Stimulated activated CD8-positive, alpha-beta memory T cell treated with anti-CD3 and anti-CD28 coated beads, Interleukin-4, amount 100 ng/mL, for 1 hour (primary cell): ENCODE measurements at places on chromosomes 5 and 9.

DNA sequence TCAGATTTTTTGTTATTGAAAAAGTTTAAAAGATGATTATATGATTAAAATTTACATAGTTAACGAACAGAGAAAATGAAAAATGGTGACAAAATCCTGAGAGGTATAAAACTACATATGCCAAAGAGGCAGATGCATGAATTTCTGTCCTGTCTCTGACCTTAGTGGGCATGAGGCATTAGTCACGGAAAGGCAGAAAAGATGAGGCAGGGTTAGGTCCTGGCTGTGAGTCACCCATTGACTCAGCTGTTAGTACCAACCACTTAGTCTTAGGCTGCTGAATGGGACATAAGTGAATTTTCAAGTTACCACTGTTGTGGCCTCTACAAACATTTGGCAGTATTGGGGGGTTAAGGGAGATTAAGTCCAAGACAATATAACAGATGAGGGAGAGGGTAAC is 33.1 kb downstream of the RASA1 start:
- DNase-seq = no peak

DNA sequence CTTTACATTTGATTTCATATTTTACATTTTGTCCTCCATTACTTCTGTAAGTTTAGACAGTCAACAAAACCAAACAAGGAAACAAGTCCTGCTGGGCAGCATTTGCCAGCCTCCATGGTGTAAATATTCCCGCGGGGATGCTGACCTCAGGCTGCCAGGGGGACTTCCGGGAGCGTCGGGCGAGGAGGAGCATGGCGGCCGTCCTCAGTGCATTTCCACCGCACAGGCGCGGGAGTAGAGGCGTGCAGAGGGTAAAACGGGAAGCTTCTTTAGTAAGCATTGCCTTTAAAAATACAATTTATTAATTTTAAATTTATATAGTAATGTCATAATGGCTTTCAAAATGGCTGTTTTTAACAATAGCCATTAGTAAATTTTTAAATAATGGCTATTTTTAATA is 385.3 kb upstream of the IRX4 start:
- no peak for DNase-seq

DNA sequence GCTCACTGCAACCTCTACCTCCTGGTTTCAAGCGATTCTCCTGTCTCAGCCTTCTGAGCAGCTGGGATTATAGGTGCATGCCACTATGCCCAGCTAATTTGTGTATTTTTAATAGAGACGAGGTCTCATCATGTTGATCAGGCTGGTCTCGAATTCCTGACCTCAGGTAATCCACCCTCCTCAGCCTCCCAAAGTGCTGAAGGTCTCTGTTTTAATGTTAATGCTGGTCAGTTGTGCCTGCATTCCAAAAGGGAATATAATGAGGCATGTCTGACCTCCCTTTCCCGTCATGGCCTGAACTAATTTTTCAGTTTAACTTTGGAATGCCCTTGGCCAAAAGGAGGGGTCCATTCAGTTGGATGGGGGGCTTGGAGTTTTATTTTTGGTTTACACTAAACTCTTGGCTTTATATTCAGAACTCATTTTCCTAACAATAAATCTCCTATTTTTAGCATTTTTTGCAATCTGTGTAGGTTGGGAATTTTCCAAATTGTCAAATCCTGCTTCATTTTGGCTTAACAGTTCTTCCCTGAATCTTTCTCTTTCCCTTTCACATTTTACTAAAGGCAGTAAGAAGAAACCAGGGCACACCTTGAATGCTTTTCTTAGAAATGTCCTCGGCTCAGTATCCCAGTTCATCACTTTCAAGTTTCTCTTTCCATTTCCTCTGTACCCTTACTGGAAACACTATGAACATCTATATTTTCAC is 1175.5 kb downstream of the MAT2B start:
- no peak for DNase-seq

- DNase-seq = no peak
Measured at GRCh38 chr5:34609951-34610441, 46.1 kb upstream of the RAI14 start.

GRCh38 chr9:71830929-71831328 is 62.6 kb upstream of the CEMIP2 start:
- no peak for DNase-seq

- DNase-seq = no peak
Measured at GRCh38 chr5:20463206-20463605, 475.2 kb upstream of the CDH18 start.

DNA sequence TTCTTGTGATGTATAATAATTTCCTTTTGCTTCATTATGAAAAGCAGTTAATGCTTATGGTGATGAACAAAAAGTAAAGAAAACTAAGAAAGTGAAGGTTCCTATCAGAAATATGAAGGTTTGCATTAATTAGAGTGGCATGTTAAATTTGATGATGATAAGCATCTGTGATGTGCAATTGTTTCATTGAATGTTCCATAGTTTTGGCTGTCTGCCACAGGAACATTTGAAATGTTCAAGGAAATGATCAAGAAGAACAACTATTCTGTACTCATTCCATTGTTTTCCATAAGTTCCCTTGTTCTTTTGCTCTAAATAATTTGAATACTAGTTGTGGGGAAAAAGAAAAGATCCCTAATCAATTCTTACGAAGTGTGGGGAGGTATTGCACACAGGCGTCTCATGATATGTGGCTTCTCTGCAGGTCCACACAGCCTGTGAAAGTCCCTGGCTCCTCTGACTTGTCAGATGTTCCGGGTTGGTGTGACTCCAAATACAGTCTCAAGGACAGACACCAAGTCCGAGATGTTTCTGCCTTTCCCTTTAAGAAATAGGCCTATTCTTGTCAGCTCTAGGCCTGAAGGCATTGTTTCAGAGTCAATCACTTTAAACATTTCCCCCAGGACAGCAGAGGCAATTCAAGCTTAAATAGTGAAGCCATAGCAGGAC is 152.6 kb upstream of the MAST4 start:
- no peak for DNase-seq

- no peak for DNase-seq
Measured at GRCh38 chr5:67037171-67037570, 159.4 kb downstream of the CD180 start.

DNA sequence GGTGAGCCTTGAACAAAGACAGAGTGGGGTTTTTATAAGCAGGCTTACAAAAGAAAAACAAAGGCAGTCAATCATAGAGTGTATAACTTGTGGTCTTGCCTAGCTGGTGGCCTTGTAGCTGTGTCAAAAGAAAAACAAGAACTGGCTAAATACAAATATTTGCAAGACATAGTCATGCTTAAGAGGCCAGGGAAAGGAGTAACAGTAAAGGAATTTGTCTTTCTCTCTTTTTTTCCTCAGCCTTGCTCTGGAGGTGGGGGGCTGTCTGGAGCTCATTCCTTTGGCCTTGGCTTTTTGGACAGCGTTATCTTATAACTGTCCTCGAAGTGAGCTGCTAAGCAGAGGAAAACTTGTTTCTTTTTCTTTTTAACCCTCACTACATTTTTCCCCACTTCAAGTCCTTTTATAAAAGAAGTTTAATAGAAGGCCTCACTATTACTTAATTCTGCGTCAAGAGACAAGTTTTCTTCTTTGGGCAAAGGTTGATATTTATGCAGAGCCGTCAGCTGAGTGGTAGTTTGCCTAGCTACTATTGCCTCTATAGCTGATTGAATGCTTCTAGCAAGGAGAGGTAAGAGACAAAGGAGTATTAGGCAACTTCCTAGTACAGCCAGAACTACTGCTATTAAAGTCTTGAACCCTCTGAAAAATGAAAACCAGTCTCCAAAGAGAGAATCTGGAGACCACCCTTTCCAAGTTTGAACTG is 14.3 kb downstream of the CEL start:
- no peak for DNase-seq

GRCh38 chr9:530681-531080 is 310.8 kb upstream of the DMRT1 start:
- no peak for DNase-seq

DNA sequence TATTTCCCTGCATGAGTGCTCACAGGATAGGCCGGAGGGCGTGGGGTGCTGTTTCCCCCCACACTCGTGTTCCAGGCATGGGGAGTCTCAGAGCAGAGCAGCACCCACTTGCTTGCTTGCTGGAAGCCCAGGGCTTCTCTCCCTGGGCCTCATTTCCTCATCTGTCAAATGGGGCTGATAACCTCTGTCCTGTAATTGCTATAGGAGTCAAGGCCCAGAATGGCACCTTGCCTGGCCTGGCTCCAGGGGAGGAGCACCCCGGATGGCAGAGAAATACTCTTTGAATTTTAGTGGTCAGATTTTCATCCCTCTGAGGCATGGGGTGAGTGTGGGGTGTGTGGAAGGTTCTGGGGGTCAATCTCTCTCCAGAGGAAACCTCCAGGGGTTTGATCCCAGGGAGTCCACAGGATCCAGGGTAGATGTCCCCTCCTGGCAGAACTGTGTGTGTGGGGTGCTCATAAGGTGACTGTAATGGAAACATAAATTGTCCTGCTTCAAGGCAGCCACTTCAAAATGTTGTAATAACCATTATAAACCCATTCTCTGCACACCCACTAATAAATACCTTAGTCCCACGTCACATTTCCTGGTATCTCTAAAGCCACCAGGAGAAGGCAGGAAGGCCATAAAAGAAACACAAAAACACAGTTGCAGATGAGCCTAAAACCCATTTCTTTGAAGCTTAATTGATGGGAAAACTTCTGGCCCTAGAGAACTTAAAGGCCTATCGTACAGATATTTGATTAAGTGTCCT is 272.2 kb downstream of the FSTL4 start:
- no peak for DNase-seq

- DNase-seq = no peak
Measured at GRCh38 chr5:175246242-175246888, 197.6 kb downstream of the DRD1 start.

DNA sequence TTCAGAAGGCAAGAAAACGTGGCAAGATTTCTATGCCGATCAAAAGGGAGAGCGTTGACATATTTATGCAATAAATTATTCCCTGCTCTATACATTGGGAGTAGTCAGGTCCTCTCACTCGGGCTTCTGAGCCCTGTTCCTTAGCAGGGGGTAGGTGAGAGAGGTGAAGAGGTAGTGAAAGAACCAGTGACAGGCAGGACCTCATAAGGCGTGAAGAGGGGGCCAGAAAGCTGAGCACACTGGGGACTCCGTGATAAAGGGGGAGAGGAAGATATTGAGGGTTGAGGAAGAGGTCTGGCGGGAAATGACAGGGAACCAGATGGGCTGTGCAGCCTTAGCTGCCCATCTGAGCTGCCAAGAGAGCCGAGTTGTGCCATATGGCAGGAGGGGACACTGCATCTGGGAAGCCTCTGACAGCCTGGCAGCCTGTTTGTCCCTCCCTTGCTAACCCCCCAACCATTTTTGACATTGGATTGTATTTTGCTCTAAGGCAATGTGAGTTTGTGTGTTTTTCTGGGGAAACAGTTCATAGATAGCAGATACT is 782 bp upstream of the CDC20B start:
- DNase-seq = no peak

- no peak for DNase-seq
Measured at GRCh38 chr9:17519761-17520160, 59.1 kb upstream of the SH3GL2 start.

DNA sequence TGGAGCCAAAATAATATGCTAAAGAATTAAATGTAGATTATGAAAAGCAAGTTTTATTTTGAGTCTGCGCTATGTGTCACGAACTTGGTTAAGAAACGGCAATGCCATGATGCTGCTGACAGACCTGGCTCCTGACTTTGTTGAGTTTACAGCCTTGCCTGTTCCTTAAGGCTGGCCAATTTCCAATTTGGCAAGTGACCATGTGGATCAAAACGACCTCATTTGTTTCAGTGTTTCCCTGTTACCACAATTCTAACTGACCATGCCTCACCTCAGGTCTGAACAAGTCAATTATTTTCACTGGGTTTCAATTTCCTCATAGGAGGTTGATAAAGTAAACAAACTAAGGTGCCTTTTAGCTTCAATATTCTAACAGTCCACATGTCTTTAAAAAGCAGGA is 461.4 kb downstream of the ZNF608 start:
- no peak for DNase-seq

GRCh38 chr9:74573640-74574191 is 76.6 kb downstream of the RORB start:
- no peak for DNase-seq

- no peak for DNase-seq
Measured at GRCh38 chr5:16378762-16379161, 86.8 kb downstream of the ZNF622 start.

DNA sequence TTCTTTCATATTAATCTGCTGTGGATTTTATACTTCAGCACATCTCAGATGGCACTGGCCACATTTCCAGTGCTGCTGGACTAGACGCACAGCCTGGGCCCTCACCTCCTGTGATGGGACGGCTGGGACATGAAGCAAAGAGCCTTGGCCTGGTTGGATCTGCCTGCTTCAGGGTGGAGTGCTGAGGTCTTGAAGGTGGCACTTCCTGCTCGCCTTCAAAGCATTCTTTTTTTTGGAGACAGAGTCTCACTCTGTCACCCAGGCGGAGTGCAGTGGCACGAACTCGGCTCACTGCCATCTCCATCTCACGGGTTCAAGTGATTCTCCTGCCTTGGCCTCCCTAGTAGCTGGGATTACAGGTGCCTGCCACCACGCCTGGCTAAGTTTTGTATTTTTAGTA is 73.1 kb downstream of the RAPGEF1 start:
- DNase-seq = no peak

DNA sequence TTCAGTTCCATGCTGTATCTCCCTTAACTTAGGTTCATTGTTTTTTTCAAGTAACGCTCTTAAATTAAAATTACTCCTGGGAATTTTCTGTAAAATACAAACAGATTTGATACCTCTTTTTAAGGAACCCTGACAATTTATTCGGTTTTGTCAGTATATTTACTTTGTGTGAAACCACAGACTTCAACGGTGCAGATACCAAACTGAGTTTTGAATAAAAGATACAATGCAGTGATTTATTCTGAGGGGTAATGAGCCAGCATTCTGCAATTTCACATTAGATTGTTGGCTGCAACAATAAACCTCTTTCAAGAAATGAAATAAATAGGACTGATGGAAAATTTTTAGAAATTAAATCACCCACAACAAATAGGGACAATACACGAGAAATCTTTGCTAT is 308.6 kb upstream of the EDIL3 start:
- DNase-seq = no peak
